Neural crest cell (in vitro differentiated cells): ENCODE measurements at places on chromosomes 1 and 21. TPM values are rescaled to one million over a fixed set of nuclear protein-coding genes. Genes with fewer than 3 reads are reported as not detected.

The FCRLA gene
- total RNA-seq = not detected in 2 replicates

DNA sequence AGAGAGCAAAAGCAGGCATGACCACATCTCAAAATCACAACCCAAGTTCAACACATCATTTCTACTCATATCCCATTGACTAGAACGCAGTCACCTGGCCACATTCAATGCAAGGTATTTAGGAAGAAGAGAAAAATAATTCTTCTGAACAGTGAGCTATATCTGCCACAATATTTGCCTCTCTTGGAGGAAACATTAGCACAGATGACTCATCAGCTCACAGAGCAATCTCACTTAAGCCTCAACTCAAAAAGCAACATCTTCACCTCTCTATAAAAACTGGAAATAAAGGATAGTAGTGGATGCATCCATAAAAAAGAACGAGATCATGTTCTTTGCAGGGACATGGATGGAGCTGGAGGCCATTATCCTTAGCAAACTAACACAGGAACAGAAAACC is 143.9 kb upstream of the FMN2 start:
- DNase-seq = no peak

GRCh38 chr1:79353224-79353623 is 346.7 kb upstream of the ADGRL4 start:
- peak; percentile 38 for DNase-seq

The GPATCH2 gene
- 16.6 and 18.3 TPM in 2 replicates for total RNA-seq

The NPHP4 gene
- 31.9 and 33.2 TPM in 2 replicates for total RNA-seq

DNA sequence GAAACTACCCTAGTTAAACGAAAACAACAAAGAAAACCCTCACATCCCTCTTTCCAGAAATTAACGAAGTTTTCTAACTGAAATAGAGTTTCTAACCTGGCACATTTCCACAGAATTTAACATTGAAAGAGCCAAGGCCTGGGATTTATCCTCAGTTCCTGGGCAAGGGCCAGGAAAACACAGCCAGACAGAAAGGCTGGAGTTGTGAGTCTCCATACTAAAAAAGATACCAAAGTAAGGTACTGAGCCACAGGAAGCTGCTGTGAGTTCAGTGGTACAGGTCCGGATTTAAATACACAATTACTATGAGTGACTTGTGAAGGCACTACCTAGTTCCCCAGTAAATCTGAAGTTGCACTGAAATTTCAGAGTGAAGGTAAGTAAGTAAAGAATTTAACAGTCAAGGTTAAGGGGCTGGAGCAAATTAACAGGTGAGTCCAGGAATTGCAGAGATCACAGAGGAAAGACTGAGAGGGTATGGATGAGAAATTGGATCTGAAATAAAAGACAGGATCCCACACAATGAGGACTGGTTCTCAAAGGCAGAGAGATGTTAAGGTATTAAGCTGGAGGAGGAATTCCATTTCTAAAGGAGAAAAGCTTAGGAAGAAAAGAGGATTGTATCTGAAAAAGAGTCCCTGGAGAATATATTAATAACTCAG is 905 bp downstream of the LIX1L start:
- no peak for DNase-seq

DNA sequence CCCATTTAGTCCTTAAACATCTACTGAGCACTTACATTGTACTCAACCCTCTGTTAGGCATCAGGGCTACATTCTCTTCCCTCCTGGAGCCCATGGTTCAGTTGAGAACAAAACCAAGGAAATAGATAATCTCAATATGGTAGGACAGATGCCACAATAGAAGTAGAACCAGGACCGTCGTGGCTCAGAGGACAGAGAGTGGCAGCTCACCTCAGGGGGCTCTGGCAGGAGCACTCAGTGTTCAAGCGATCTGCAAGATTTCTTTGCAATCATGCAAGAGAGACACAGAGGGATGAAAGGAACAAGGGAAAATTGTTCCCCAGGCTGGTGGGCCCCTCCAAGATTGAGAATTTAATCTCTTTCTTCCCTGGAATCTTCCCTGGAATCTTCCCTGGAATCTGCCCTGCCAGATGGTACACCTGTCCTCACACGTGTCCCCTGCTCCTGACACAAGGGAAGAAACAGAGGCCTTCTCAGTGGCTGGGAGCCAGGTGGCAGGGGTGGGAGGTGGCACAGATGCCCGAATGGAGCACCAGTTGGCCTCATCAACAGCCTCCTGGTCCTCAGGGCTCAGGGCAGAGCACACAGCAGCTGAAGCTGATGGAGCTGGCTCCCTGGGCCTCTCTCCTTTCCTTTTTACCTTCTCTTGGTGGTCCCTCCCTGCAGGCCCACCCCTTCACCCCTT is 135.4 kb downstream of the PLXNA2 start:
- no peak for DNase-seq

DNA sequence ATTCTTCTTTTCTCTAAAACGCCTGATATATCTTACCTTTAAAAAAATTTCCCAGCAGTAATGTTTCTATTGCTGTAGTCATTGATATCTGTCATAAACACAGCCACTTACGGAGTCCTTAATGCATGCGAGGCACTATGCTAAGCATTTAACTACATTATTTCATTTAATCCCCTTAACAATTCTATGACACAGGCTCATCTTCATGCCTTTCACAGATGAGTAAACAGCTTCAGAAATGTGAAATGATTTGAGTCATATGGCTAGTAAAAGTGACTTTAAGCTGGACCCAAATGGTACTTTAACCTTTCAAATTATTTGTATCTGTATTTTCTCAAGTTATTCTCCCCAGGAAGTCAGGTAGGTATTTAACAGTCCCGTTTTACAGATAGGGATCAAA is 125.1 kb upstream of the FGGY start:
- DNase-seq = no peak

The GPX7 gene
- 30.6 and 31.1 TPM in 2 replicates for total RNA-seq

DNA sequence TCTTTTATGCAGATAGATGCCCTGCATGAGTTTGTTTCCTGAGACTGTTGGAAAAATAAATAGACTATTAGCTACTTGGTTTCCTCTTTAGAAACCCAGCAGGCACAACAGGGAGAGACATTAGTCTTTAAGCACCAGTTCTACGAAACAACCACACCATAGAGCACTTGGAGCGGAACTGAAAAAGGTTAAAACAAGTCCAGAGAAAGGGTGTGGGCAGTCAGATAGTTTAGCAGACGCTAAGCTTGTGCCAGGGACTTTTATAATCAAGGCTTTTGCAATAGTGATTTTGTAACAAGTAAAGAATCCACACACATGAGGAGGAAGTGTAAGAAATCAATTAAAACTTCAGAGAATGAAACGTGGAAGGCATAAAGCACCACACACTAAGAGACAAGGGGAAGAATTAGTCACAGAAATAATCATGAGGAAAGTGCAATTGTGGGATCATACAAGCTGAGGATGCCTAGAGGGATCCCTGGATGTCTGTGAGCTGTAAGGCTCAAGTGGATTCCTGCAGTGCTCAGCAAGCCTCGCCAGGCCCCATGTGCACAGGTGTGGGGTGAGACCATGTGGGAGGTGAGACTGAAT is 37.8 kb upstream of the TLR5 start:
- DNase-seq = no peak

The PRKCZ gene
- 8.6 and 10.6 TPM in 2 replicates for total RNA-seq

The NUP210L gene
- 0.05 TPM in 1 of 2 replicates, not detected in the other for total RNA-seq

The EVA1C gene
- total RNA-seq = not detected in 2 replicates
